T-helper 2 cell (primary cell): ENCODE measurements at places on chromosomes 4 and X.

DNA sequence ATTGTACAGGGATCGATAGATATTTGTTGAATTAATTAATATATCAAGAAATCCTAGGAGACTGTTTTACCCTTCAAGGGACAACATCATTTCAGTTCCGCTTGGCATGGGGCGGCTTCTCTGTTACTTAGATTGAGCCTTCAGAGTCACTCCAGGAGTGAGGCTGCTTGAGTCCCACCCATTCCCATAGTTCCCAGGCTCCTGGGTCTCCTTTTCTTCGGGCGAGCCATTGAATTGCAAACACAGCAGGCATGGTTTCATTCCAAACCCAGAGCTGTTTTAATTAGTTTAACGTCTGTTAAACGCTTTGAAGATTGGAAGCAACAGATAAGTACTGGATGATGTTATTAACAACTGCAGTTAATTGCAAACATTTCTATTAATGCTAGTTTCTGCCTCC is 571 bp upstream of the EDA start:
- no peak for DNase-seq

DNA sequence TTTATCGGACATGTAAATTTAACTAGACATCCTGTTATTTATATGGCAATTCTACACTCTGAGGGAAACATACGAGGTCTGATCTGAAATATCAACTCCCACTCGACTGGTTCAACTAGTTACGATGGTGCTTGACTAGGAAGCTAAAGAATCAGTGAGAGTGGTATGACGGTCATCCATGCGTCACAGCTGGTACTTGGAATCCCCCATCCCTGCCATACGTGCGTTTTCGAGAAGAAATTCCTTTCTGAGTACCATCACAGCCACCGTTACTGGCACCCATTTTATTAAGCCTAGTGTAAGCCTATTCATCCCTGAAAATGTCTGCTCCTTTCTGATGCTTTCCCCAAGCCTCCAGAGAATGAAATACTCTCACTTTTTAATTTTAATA is 695 bp upstream of the PIGA start:
- DNase-seq: peak; percentile 63

DNA sequence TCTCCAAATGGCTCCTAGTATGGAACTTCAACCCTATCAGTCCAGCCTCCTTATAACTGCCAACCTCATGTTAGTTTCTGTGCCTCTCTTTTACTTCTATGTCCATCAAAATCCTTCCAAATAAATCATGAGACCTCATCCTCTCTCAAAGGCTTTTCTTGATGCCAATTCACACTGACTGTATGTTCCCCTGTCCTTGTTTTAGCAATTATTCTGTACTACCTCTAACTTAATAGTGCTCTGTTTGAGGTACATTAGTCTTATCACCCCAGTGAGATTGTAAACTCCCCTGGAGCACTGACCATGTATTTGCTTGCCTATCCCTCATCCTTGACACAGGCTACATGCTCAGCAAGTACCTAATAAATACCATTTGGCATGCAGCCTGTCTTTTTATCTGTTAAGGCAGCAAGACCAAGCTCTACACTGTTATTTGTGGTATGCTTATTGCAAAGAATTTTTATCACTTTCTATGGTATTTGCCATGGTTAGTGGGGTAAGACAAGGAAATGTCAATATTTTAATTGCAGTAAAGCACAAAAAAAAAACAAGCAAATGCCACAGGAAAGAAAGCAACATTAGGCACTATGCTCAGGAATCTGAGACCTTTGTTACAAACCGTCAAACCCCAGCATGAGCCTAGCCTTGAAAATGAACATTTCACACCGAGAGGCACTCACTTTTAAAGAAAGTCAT is 119.2 kb downstream of the SMARCA1 start:
- no peak for DNase-seq

GRCh38 chr4:100486496-100486895 is 31.3 kb downstream of the EMCN start:
- DNase-seq: no peak

GRCh38 chr4:2536193-2537010 is at the start of gene FAM193A:
FAM193A (plus strand) TSS chr4:2536647; CDS start chr4:2536916, 269 bp downstream.
- DNase-seq: peak; percentile 95

DNA sequence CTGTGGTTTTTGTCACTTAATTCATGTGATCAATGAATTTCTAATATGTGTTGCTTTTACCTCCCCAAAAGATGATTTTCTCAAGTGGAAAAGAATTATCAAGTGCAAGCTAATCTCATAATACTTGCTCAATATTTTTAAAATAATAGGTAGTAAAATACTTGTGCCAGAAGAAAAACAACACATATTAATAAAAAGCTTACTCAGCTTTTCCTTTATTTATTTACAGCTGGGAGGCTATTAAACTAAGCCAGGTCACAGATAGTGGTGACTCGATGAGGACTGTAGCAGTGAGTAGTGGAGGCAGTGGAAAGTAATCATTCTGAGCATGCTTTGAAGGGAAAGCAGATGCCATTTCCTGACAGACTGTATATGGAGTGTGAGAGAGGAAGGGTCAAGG is 96.1 kb downstream of the PRDM5 start:
- DNase-seq: no peak

DNA sequence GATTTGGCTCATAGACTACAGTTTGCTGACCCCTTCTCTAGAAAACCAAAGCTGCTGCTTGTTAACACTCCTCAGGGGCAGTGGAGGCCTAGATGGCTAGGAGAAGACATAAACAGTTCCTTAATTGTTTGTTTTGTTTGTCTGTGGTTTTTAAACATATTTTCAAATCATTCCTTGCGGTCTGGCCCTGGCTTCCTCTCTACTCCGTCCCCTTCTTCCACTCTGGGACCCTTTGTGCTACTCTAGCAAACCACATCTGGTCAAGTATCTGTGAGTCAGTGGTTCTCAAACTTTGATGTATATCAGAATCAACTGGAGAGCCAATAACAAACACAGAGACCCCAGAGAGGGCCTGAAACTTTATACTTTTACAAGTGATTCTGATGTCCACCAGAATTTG is 36.1 kb downstream of the FRMPD4 start:
- no peak for DNase-seq
